ENCODE measurements at places on chromosomes 5 and 9.

DNA sequence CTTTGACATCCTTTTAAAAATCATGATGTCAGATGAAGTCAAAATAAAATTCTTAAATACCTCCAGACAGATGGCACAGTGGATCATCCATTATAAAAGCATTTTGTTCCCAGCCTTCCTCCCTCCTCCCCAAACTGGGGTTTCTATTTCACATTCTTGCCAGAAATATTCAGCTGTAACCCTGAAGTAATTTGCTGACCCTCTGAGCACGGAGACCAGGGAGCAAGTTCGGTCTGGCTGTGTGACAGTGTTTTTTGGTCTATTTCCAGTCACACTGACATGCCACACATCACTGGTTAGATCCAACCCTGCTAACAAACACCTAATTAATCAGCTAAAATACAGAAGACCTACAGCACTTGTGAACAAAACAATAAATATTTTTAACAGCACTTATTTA, 126.2 kb upstream of the DMRT1 start:
- no peak for DNase-seq

DNA sequence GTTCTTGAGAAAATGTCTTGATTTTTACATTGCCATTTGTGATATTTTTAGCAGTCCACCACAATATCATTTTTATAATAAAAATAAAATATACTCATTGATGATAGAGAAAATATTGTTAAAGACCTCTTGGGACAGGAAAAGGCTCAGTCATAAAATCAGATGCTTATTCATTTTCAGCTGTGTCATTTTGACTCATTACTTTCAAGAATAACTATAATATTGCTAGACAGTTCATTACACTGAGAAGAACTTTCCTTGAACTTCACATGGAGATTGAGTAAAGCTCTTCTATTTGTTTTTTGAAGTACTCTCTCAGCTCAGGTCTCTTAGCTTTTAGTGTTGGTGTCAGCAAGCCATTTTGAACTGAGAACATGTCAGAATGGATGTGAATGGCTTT, 8.5 kb upstream of the MEIKIN start:
- no peak for DNase-seq

GRCh38 chr5:74625742-74626241, 14.7 kb downstream of the ENC1 start:
- DNase-seq, result no peak

- no peak for DNase-seq
These were observed 17.5 kb downstream of the TLE1 start for GRCh38 chr9:81671880-81672280.

All from AG08395 (cell line).